Dermis blood vessel endothelial cell (primary cell): ENCODE measurements at places on chromosomes 2 and 18. TPM values are rescaled to one million over a fixed set of nuclear protein-coding genes. Genes with fewer than 3 reads are reported as not detected.

GRCh38 chr2:182949572-182950189, 83.2 kb upstream of the FRZB start:
- DNase-seq, result peak; percentile 24

DNA sequence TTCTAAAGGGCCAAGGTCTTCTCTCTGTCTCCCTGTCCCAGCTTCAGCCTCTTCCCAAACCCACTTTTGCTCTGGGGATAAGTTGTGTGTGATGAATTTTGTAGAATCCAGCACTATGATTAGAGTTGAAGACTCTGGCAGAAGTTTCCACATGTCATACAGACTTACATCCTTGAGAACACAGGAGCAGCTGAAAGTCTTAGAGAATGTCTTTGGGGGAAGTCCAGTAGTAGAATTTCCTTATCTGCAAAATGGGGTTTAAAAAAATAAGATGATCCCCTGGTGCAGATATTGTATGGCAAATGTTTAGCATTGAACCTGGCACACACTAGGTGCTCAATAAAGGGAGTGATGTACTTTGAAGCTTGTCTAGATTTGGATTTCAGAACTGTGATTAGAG, 65.2 kb downstream of the TMEM247 start:
- DNase-seq, result no peak

DNA sequence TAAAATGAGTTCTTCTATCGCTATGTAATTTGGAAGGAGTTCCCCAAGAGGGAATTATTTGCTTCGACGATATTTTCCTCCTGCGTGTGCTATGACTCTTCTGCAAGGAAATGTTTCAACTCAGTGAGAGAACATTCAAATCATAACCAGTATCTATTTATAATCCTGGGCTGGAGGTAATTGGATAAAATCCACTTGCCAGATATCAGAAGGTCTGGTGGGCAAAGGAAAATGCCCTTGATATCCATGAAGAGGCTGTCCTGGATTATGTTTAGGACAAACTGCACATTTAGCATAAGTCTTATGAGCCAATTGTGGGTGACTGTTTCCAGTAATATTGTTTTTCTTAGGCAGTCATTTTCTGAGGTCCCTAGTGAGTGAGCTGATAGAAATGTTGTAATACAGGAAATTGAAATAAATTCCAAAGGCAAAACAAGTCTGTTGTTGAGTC, 17.7 kb downstream of the RPIA start:
- DNase-seq, result peak; percentile 60

DNA sequence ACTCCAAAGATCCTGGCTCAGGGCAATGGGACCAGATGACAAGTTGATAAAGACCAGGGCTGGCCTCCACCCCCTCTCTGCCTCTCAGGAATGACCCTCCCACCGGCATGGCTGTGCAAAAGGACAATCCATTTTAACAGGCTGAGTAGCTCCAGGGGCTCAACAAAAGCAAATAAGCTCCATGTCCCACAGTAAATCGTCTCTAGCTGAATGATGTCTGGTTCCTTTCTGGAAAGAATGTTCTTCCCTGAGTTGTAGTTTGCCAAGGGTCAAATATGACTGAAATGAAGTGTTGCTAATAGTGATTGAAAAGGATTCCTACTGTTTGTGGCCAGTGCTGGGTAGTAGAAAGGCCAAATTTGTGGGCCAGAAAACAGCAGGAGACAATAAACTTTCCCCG, 434.4 kb upstream of the ETAA1 start:
- DNase-seq, result no peak

GRCh38 chr2:112026509-112026908, 28.6 kb upstream of the TMEM87B start:
- peak; percentile 97 for DNase-seq

- DNase-seq, result no peak
These were observed 394.9 kb downstream of the ARHGAP15 start for GRCh38 chr2:143524119-143524553.

- peak; percentile 14 for DNase-seq
These were observed 98.6 kb upstream of the NFU1 start for GRCh38 chr2:69535817-69536241.

- DNase-seq, result no peak
These were observed 9.7 kb downstream of the PROKR1 start for GRCh38 chr2:68653034-68653433.

- no peak for DNase-seq
These were observed 529.4 kb downstream of the DCC start for GRCh38 chr18:52869349-52869923.

DNA sequence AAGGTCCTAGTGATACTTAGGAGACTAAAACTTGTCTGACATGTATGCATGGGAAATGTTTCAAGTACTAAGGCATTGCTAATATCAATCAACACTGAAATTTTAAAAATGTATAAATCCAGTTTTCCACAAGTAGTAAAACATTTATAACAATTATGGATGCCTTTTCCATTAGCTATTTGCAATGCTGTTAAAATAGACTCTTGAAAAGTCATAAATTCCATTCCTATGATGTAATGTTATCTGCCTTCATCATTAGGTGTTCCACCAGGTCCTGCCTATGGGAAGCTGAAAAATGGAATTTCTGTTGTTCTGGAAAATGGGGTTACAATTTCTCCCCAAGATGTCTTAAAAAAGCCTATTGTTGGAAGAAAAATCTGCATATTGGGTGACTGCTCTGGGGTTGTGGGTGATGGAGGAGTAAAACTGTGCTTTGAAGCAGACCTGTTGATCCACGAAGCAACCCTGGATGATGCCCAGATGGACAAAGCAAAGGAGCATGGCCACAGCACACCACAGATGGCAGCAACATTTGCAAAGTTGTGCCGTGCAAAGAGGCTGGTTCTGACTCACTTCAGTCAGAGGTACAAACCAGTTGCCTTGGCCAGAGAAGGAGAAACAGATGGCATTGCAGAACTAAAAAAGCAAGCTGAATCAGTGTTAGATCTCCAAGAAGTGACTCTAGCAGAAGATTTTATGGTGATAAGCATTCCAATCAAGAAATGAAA, 18.7 kb downstream of the ELAC1 start:
- DNase-seq, result peak; percentile 3

DNA sequence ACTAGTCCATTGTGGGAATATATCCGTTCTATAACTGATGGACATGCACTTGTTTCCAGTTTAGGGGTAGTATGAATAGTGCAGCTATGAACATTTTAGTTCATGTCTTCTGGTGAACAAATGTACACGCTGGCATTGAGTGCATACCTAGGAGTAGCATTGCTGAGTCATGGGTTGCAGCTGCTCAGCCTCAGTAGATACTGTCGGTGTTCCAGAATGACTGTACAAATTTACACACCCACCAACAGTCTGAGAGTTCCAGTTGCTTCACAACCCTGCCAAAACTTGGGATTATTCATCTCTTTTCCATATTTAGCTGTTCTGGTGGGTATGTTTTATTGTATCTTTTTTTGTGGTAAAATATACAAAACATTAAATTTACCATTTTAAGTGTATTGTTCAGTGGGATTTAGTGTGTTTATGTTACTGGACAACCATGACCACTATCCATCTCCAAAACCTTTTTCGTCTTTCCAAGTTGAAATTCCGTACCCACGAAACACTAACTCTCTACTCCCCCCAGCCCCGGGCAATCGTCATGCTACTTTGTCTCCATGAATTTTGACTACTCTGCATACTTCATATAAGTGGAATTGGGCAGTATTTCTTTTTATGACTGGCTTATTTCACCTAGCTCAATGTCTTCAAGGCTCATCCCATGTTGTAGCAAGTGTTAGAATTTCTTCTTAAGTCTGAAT, 281.0 kb downstream of the PRKCE start:
- DNase-seq, result no peak

DNA sequence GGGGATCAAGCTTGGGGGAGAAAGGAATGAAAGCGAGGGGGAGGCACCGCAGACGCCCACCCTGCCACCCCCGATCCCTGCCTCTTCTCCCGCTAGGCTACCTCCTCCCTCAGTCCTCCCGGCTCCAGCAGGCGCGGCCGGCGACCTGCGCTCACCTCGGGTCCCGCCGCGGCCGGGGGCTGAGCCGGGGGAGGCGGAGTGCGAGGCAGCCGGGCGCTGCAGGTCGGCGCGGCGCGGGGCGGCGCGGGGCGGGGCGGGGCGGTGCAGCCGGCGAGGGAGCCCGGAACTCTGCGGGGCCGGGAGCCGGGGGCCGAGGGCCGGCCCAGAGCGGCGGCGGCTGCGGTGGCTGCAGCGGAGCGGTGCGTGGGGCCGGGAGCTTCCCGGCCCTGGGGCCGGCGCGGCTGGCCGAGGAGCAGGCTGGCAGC, 477 bp downstream of the ACVR1 start:
- DNase-seq, result peak; percentile 60

GRCh38 chr2:145546091-145546490, 1026.2 kb upstream of the ZEB2 start:
- DNase-seq, result no peak

GRCh38 chr2:9252002-9252357, 45.4 kb downstream of the ASAP2 start:
- DNase-seq, result peak; percentile 38

GRCh38 chr18:33729556-33729955, 151.5 kb downstream of the ASXL3 start:
- no peak for DNase-seq

DNA sequence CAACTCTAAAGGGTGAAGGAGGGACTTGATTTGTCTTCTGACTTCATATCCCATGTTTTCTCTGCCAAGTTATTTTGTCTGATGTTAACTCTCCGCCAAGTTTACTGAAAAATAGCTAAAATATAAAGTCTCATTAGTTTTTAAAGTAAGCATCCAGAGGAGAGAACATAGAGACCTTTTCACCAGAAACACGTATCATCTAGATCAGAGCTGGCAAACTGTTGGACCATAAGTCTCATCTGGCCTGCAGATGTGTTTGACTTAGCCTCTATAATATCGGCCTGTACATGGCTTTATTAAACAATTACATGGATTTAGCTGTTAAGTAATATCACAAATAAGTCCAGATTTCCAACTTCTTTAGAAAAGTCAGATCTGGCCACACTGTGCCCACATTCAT, 182.6 kb downstream of the PLCL1 start:
- no peak for DNase-seq

DNA sequence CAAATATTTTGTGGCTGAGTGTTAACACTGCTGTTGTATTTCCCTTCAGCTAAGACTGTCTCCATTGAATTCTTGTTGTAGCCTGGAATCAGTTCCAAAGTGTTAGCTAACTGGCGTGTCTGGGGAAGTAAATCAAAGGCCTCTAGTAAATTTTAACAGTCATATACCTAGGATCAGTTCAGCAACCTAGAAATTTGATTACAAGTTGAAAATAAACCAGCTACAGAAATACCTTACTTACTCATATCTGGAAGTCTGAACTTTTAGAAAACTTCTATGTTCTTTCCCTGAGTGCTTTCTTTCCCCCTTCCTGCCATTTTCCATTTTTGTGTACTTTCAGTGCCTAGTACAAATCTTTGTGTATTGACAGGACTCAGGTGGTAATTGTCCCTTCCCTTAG, 396.7 kb upstream of the DCC start:
- DNase-seq, result no peak

- DNase-seq, result peak; percentile 94
These were observed 89.2 kb upstream of the GLS start for GRCh38 chr2:190791347-190791975.

- no peak for DNase-seq
These were observed 238.1 kb downstream of the TMEM182 start for GRCh38 chr2:102999958-103000357.

- no peak for DNase-seq
These were observed 151.3 kb upstream of the NCK2 start for GRCh38 chr2:105593221-105593967.

GRCh38 chr2:84458551-84459017, 496 bp downstream of the SUCLG1 start:
- peak; percentile 30 for DNase-seq

DNA sequence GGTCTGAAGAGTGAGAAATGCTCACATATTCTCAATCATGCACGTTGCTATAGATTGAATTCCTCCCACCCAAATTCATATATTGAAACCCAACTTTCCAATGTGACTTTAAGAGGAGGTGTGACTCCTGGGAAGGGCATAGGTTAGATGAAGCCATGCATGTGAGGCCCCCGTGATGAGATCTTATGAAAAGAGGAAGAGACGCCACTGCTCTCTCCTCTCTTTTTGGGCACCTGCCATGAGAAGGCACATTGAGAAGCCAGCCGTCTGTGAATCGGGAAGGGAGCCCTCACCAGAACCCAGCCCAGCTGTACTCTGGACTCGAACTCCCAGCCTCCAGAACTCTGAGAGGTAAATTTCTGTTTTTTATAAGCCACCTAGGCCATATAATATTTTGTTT, 842.6 kb upstream of the SALL3 start:
- DNase-seq, result no peak

DNA sequence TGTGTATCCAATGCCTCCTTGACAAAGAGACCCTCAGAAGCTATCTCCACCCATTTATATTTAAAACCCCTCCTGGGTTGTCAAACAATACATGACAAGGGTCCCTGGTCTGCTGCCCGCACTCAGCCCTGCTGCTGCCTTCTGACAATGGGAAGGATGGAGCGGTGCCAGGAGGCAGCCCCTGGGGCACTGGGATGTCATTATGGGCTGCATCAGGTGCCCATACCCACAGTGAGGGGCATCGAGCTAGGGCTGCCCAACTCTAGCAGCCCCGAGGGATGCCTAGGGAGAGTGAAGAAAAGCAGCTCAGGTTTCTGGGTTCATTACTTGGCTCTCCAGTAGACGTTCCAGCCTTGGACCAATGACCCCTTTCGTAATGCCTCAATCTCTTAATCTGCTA, 301.7 kb downstream of the ALK start:
- no peak for DNase-seq

GRCh38 chr2:234051374-234052070, 1.0 kb downstream of the SPP2 start:
- no peak for DNase-seq

- no peak for DNase-seq
These were observed 200.3 kb downstream of the NYAP2 start for GRCh38 chr2:225599856-225600255.

The SDC1 gene
- 1.4 and 1.7 TPM in 2 replicates for total RNA-seq

The IL36B gene
- total RNA-seq, result not detected in 2 replicates

The BMP10 gene
- not detected in 2 replicates for total RNA-seq

The VSNL1 gene
- total RNA-seq, result 0.14 TPM in 1 of 2 replicates, not detected in the other

The GALR1 gene
- total RNA-seq, result not detected in 2 replicates

The FLACC1 gene
- total RNA-seq, result 0.84 and 2.0 TPM in 2 replicates

The TRIM43 gene
- not detected in 2 replicates for total RNA-seq

The ANO7 gene
- 0.34 and 1.1 TPM in 2 replicates for total RNA-seq

The EVA1A gene
- 66.7 and 90.5 TPM in 2 replicates for total RNA-seq

The PLEKHH2 gene
- 0.14 and 1.5 TPM in 2 replicates for total RNA-seq

The G6PC2 gene
- not detected in 2 replicates for total RNA-seq

The CCBE1 gene
- total RNA-seq, result 0.14 and 0.68 TPM in 2 replicates

The CD28 gene
- total RNA-seq, result under 0.01 and 0.05 TPM in 2 replicates

The PTH2R gene
- not detected in 2 replicates for total RNA-seq

The LYG1 gene
- total RNA-seq, result 0.28 and 1.2 TPM in 2 replicates
